Muscle of arm (tissue), 14 donors: ENCODE measurements at places on chromosomes 5 and 9. TPM values are rescaled to one million over a fixed set of nuclear protein-coding genes. Genes with fewer than 3 reads are reported as not detected.

GRCh38 chr9:87578625-87579024 is 81.0 kb downstream of the DAPK1 start:
- DNase-seq: no peak

DNA sequence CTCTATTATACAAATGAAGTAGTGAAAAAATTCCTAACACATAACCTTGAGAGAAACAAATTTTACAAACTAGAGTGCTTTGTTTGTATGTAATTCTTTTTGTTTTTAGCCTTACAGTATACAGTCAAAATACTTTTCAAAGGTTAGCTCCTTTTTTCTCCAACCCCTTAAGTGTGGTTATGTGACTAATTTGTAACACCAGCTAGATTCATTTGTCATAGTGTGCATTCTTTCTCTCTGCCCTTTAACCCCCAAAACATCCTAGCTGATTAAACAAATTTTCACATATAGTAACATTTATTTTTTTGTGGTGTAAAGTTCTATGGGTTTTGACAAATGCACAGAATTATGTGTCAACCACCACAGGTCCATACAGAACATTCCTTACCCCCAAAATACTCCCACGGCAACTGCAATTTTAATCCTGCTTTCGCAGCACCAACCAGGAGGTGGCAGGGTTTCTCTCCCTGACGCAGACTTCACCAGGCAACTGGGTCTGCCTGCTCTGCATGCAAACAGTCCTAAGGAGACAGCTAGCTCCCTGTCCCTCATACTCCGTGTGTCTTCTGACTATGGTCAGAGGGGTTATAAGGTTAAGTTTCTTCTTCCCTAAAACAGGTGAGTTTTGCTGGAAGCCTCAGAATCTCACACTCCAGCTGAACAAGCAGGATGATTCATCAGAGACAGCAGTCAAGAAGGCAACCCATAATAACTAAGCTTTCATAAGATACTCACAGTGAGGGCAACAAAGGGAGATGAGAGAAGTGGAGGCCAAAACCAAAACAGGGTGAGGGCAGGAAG is 44.5 kb upstream of the NR5A1 start:
- DNase-seq: peak; percentile 28

The TNC gene
- 72.7 TPM for polyA plus RNA-seq

DNA sequence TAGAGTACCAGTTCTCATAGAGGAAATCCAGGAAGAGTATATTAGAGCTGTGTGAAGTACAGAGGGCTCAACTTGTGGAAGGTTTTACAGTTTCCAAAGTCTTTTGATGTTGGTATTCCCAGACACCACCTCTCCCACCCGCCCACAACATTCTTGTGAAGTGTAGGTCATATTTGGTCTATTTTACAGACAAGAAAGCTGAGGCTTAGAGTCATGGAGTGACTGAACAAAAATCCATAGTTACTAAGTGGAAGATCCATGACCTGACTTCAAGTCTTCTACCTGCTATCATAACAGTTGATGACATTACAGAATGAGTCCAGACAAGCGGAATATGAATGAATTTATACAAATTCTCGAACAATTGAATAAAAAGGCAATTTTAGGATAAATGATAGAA is 187.1 kb upstream of the RPS23 start:
- no peak for DNase-seq

DNA sequence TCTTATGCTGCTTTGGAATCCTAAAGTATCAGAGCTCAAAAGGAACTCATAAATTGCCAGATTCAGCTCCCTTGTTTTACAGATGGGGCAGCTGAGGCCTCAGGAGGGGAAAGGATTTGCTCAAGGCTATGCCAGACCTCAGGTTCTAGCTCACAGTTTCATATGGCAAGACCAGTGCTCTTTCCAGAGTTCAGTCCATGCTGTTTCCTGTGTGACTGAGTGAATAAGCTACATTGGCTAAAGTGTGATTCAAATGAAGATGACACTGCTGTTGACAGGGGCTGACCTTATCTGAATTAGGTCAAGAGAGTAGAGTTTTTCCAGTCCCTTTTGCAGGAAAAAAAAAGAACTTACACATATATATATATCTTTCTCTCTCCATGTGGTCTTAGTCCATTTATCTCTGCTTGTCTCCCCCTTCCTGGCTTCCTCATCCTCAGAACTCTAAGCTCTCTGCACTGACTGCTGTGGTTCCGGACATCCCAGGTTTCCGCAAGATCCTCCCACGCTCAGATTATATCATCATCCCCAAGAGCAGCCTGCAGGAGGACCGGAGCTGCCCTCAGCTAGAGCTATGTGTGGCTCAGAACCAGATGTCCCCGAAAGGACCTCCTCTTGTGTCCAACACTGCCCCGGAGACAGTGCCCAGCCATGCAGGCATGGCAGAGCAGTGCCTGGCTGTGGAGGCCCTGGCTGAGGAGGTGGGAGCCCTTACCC is 9.3 kb downstream of the HMGXB3 start:
- no peak for DNase-seq

- DNase-seq: no peak
Observed at GRCh38 chr5:170226661-170227060, 6.1 kb upstream of the C5orf58 start.

DNA sequence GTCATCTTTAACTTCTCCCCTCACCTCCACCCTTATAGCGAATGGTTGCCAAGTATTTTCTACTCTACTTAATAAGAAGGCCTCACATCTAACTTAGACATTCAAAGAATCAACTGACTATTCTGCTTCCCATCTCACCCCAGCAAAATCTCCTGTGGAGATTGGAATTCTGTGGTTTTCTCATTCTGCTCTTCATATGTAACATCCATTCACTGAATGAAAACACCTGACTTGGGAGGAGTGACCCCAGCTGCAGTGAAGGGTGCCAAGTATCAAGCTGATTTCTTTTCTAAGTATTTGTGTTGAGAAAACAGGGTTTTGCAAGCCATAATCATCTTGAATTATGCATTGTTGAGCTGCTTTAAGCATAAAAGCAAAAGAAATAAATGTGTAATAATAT is 42.5 kb upstream of the TAF1L start:
- no peak for DNase-seq

DNA sequence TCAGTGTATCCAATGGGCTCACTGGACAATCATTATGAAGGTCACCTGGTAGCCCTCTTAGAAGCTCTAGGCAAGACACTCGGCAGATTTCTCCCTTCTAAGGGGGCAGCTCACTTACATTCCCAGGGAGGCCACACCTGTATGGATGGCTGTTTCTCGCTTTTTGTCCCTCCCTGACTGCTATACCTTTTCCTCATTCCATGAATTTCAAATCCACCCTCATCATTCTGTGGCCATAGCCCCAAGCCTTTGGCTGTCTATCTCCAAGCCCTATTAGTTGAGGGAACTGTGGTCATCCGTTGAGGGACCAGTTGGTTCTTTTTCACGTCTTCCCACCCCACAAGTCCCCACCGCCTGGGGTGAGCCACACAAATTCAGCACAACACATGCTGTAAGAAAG is 85.0 kb upstream of the RARS1 start:
- DNase-seq: no peak

The BRD9 gene
- polyA plus RNA-seq: 27.7 TPM

The FOXD4L5 gene
- polyA plus RNA-seq: not detected

The GFI1B gene
- 0.46 TPM for polyA plus RNA-seq

The GFM2 gene
- polyA plus RNA-seq: 30.4 TPM

The HAVCR2 gene
- 1.5 TPM for polyA plus RNA-seq

GRCh38 chr5:133299021-133299420 is 247.2 kb downstream of the HSPA4 start:
- DNase-seq: no peak

The VLDLR gene
- polyA plus RNA-seq: 22.8 TPM

- DNase-seq: no peak
Observed at GRCh38 chr5:135308752-135309151, 90.3 kb downstream of the MACROH2A1 start.

GRCh38 chr5:54580997-54581811 is 63.6 kb downstream of the SNX18 start:
- DNase-seq: no peak

- no peak for DNase-seq
Observed at GRCh38 chr9:5402217-5402616, 35.5 kb downstream of the PLGRKT start.

- DNase-seq: no peak
Observed at GRCh38 chr5:80302636-80303035, 17.2 kb upstream of the SPZ1 start.

GRCh38 chr5:54217826-54218503 is 92.4 kb downstream of the ARL15 start:
- peak; percentile 87 for DNase-seq

The SLC4A9 gene
- polyA plus RNA-seq: not detected

- DNase-seq: no peak
Observed at GRCh38 chr9:135328485-135329417, 150.8 kb upstream of the PPP1R26 start.

- no peak for DNase-seq
Observed at GRCh38 chr5:42715785-42716184, 40.8 kb upstream of the CCDC152 start.

GRCh38 chr9:29245351-29245750 is 1672.1 kb upstream of the C9orf72 start:
- DNase-seq: no peak

DNA sequence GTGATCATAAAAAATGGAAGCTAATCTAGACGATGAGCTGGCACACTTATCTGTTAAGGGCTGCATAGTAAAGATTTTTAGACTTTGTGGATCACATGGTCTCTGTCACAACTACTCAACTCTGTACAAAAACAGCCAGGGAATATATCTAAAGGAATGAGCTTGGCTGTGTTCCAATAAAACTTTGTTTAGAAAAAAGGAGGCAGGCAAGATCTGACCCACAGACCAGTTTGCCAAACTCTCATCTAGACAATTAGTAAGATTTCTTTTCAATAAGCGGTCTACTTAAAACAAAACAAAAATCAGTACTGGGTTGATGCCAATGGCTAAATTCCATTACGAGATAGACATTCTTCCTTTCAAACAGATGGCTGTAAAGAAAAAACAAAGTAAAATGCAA is 53.0 kb upstream of the RETREG1 start:
- no peak for DNase-seq

- DNase-seq: no peak
Observed at GRCh38 chr5:126107381-126107780, 315.8 kb upstream of the GRAMD2B start.
